Thymus (tissue), 14 donors: ENCODE measurements at places on chromosomes 5 and 9. TPM values are rescaled to one million over a fixed set of nuclear protein-coding genes. Genes with fewer than 3 reads are reported as not detected.

Gene BARHL1
- polyA plus RNA-seq: 0.11 TPM

Gene NEURL1B
- polyA plus RNA-seq: 5.3 TPM

Gene FCN2
- 0.75 TPM for polyA plus RNA-seq

Gene PGM5
- 5.2 TPM for polyA plus RNA-seq

Gene FGF10
- 0.59 TPM for polyA plus RNA-seq

Gene CSF2
- 0.71 TPM for polyA plus RNA-seq

Gene TMOD1
- polyA plus RNA-seq: 4.2 TPM

Gene IL7R
- 167 TPM for polyA plus RNA-seq

Gene C7
- polyA plus RNA-seq: 31.0 TPM

Gene PRSS3
- 2.6 TPM for polyA plus RNA-seq

Gene CDHR2
- 0.07 TPM for polyA plus RNA-seq
